ENCODE measurements at places on chromosomes 16 and 17.

DNA sequence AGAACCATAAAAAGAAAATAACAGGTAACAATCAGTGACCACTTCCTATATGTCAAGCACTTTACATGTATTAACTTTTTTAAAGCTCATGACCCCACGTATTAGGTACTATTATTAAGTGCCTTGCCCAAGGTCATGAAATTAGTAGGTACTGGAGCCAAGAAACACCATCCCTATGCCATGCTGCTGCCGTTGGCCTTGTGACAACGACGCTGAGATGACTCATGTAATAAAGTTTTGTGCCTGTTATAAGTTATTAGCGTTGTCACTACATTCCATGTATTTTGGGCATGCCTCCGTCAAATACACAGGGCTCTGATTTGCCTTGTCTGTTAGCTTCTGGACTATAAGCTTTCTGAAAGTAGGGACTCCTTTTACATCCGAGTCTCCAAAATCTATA is 1.4 kb downstream of the BBS2 start:
- no peak for DNase-seq

DNA sequence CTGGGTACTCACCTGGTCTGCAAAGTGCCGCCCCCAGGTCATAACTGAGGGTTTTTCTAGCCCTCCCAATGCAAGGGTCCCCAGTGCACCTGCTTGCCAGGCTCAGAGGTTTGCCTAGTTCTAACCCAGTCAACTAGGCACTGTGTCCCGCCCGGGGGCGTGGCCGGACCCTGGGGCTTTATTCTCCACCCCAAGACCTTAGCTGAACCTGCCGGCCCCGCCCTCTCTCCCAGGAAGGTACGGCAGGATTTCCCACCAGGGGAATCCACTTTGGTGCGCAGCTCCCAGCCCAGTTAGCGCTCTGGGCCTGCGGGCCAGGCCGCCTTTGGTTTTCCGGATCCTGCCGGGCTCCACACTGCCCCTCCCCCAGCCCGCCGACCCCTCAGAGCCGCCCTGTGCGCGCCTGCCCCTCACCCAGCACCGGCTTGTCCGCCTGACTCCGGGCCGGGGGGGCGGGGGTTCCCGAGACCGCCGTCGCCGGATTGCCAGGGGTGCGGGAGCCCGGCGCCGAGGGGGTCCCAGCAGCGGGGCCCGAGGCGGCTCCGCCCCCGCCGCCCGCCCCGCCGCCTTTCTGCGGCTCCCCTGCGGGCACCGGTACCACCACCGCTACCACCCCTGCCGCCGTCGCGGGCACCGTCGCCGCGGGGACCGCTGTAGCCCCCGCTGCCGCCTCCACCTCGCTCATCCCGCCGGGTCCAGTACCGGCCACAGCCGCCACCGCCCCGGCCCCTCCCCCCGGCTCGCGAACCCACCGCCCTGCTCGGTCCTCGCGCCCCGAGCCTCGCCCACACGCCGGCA is 424 bp downstream of the YBX2 start:
- no peak for DNase-seq

GRCh38 chr16:50265260-50265659 is 1.1 kb upstream of the ADCY7 start:
- no peak for DNase-seq

DNA sequence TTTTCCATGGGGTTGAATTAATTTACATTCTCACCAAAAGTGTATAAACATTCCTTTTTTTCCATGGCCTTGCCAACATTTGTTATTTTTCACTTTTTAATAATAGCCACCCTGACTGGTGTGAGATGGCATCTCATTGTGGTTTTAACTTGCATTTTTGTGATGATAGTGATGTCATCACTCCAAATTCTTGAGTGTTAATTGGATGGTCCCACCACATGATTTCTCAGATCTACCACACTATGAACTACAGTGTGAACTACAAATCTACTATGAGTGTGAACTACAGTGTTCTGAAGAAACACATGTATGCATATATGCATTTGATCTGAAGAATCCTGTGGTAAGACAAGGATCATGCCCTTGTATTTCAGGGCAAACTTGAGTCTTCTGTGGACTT is 340.1 kb downstream of the ABCC12 start:
- DNase-seq, result no peak

GRCh38 chr17:59329176-59330052 is 2.0 kb upstream of the YPEL2 start:
- DNase-seq, result no peak

DNA sequence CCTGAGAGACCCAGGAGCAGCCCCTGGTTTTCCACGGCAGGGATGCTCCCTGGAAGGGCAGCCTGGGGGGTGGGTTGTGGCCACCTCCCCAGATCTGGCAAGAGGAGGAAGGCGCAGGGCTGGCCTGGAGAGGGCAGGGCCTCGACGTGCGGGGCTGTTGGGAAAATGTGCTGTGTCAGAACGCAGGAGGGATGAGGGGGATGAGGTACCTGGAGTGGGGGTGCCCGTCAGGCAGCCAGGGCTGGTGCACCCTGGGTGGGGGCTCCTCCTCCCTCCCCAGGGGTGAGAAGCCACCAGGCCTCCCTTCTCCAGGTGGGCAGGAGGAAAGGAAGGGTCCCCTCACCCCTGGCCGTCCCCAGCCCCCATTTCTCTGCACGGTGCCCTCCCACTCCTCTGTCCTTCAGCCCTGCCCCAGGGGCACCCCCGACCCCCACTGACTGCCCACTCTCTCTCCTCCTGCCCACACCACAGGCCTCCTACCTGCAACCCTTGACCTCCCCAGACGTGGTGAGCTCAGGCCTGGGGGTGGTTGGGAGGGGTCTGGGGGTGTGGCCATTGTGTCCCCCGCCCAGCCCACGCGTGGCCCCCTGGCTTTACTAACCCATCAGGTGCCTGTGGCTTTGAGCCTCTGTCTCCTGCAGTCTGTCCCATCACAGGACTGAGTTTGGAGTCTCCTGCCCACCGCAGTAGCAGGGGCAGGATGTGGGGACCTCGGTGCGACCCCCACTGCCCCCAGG is 39.6 kb downstream of the BAHCC1 start:
- no peak for DNase-seq

GRCh38 chr16:74291577-74292208 is 4.9 kb upstream of the PSMD7 start:
- no peak for DNase-seq

DNA sequence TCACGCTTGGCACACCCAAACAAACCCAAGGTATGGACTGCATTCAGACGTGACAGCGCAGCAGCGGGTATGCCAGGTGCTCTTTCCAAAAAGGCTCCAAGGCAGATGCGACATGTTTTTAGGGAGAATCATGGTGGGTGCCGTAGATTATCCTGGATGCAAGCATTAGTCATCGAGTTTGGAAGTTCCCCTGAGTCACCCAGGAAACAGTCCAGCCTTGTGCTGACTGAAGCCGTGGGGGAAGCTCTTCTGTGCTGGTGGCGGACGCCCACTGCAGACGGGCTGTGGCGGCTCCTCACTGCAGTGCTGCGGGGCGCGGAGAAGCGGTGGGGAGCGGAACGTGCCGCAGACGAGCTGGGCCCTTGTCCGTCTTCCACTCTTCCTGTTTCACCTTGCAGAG is 13.9 kb downstream of the JPT2 start:
- no peak for DNase-seq

GRCh38 chr16:89764711-89765201 is 43.4 kb downstream of the ZNF276 start:
- DNase-seq, result no peak

DNA sequence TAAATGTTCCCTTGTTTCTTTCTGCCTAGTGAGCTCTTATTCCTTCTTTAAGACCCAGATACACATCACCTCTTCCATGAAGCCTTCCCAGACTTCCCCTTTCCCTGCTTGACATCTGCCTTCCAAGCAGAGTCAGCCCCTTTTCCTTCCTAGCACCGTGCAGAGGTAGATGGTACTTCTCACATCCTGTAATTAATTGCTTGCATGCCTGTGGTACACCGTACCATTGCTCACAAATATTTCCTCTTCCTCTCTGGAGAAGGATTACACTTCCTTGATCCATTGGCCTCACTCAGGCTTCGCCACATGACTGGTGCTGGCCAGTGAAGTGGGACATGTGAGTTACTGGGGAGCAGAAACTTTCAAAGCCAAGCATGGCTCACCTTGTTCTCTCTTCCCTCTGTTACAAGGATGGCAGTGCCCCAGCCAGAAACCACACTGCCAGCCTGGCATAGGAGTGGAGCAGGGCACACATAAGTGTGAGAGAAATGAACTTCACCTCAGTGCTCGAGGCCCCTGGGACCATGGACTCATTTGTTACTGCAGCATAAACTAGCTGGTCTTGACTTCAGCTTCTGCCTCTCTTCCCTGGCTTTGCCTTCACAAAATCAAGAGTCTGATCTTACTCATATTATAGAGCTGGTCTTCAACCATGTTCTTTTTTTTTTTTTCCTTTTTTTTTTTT is 44.0 kb downstream of the SOST start:
- DNase-seq, result no peak

DNA sequence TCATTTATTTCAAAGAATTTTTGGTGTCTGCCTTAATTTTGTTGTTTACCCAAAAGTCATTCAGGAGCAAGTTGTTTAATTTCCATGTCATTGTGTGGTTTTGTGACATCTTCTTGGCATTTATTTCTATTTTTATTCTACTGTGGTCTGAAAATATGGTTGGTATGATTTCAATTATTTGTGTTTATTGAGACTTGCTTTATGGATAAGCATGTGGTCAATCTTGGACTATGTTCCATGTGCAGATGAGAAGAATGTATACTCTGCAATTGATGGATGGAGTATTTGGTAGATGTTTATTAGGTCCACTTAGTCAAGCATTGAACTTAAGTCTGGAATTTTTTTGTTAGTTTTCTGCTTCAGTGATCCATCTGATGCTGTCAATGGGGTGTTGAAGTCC is 383.0 kb downstream of the PMP22 start:
- DNase-seq, result no peak

DNA sequence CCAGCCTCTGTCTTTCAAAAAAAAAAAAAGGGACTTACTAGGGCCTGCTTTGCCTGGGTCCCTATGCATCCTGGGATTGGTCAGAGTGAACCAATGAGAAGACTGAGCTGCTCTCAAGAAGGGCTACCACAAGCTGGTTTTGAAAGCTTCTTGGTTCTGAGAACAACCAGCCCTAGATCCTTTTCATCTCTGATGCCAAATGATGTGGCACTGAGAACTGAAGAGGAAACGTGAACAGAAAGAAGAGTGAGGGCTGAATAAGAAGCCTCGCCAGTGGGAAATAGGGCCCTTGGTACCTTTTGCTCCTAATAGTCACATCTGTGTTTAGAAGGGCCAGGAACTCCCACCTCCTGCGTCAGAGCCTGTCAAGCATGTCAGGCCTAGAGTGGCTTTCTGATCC is 10.7 kb downstream of the TACO1 start:
- no peak for DNase-seq

DNA sequence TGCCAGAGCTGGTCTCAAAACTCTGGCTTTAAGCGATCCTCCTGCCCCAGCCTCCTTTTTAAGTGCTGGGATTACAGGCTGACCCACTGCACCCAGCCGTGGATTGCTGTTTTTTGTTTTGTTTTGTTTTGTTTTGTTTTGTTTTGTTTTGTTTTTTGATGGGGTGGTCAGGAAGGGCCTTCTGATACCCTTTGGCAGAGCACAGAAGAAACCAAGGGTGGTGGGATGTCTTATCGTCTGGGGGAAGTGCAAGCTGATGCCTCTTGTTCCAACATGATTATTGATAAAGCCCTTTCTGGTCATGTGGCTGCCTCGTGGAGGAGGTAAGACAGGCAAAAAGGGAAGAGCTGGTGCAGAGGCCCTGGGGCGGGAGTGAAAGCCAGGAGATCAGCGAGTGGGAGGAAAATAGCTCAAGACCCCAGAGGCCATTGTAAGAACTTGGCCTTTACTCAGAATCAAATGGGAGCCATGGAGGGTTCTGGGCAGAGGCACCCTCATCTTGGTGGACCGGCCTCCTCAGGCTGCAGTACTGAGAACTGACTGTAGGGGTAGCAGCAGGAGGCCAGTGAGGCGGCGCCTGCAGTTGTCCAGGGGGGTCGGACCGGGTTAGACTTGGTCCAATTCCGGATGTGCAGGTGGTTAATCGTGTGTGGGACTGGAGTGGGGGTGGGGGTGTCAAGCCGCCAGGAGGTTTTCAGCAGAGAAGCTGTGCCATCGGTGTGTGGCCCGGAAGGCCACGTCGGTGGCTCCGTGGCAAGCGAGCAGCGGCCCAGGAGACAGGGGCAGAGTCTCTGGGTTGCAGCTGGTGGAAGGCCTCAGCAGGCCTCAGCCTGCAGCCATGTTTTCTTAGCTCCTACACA is 84.4 kb upstream of the GSE1 start:
- no peak for DNase-seq

- no peak for DNase-seq
Observed at GRCh38 chr16:78034530-78034929, 12.2 kb downstream of the CLEC3A start.
